ENCODE measurements at places on chromosomes 1 and 21.

GRCh38 chr1:40858856-40859416 is 3.2 kb downstream of the CITED4 start:
- DNase-seq = no peak

GRCh38 chr1:209583408-209583807 is at the start of gene CAMK1G:
TSS of gene CAMK1G (plus strand) at chr1:209583714. CDS start at chr1:209594984, 11,270 bp downstream.
- DNase-seq = no peak

- DNase-seq = peak; percentile 43
These were observed 54.1 kb downstream of the DSCAM start for GRCh38 chr21:40792691-40793456.

DNA sequence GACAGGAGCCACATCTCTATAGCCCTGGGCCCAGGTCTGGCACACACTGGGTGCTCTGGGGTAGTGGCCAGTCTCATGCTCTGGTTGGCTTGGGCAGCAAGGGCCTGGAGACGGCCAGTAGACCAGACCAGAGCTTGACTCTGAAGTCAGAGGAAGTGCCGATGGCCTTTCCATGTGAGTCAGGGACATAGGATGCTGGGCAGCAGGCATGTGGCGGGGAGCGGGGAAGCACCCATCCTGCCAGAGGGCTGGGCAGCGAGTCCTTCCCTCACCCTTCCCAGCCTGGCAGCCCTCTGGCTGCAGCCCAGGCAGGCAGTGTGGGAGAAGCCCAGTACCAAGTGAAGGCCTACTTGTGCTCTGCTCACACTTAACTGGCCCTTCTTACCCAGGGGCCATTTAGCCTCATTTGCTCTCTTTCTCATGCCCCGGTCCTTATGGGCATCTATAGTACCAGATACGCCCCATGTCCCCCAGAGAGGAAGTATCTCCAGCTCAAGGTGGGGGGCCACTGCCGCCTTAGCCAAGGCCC is 3.3 kb downstream of the GPR153 start:
- no peak for DNase-seq

DNA sequence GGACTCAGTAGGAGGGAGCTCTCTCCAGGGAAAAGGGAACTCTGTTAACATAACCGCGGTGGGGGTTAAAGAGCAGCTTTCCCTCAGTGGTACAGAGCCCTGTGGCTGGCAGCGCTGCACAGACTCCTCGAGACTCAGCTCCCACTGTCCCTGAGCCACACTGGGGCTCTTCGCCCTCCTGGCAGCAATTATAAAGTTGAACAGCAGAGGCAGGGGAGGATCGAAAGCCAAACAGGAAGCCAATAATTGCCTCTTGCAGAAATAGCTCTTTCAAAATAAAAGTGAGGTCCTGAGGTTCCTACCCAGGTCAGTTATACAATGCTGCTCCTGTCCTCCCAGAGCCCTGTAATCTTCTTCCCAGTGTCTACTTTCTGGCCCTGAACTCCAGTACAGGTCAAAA is 77.0 kb downstream of the FAM78B start:
- DNase-seq = peak; percentile 21

GRCh38 chr1:92882819-92883218 is 51.0 kb downstream of the RPL5 start:
- no peak for DNase-seq
